A172 (cell line): ENCODE measurements at places on chromosomes 2 and 18. TPM values are rescaled to one million over a fixed set of nuclear protein-coding genes. Genes with fewer than 3 reads are reported as not detected.

DNA sequence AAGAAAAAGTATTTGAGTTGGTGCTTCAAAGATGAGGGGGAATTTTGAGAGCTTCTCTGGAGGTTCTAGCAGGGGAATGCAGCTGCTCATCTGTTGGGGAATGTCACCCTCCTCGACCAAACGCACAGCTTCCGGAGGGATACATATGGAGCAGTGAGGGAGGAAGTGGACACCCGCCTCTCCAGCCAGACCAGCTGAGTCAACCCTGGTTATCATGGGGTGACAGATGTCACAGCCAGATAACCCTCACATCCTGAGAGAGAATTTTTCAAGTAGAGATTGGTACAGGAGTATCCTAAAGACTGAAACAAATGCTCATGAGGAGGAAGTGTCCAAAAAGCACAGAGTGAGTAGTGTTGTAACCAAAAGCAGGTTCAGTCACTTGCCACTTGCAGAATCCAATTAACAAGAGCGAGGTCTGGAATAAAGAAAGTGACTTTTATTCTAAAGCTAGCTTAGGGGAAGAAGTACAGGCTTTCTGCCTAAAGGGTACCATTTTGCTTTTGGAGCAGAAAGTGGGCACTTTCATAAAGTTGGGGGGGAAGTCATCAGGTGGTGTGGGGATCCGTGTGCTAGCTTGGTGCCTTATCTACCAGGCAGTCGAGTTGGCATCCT lies 395.2 kb downstream of the RAD51AP2 start:
- DNase-seq: peak; percentile 40

- no peak for DNase-seq
Observed at GRCh38 chr2:8174641-8175257, 507.1 kb upstream of the ID2 start.

- DNase-seq: no peak
Observed at GRCh38 chr2:98801286-98801685, 70.4 kb upstream of the MGAT4A start.

DNA sequence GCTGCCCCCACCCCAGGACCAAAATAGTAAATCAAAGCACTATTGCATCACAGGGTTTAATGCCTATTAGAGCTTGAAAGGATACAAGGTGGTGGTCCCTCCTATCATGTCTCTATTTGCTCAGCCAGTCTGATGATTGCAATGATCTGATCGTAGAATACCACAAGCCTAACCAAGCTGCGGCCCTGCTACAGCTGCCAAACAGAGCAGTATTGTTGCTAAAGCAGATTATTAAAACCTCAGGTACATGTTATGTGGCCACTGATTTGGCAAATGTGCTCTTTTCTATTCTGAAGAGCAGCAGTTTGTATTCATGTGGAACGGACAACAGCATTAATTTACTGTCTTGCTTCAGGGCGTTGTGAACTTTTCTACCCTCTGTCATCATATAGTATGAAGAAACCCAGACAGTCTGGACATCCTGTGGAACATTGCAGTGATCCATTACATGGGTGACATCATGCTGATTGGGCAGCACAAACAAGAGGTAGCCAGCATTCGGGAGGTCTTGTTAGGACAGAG lies 8.4 kb upstream of the VAPA start:
- DNase-seq: no peak

DNA sequence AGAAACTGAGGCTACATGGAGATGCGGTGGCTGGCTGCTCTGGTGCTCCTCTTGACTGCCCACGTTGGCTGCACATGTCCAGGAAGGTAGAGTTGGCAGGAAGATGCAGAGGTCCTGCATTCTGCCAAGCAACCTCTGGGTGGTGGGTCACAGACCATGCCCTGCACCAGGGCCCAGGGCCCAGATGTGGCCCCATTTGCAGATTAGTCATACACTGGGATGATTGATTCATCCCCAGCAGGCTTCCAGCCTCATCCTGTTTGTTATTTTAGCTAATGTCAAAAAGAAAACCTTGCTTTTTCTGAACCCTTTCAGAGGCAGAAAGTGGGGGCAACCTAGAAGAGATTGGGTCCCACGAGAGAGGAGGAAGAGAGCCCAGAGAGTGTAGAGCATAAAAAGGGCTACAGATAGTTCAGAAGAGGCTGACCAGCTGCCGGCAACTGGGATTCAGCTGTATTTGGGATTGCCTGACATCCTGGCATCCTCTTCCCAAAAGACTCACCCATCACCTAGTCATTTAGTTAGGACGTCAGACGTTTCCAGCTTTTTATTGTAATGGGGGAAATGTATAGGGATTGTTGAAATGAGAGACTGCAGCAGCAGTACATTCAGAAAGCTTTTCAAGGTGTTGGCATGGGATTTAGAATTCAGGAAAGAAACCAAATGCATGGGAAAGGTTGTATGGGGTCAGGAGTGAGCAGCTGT lies 101.9 kb downstream of the CTIF start:
- DNase-seq: peak; percentile 23

- DNase-seq: no peak
Observed at GRCh38 chr2:146890491-146890890, 954.3 kb upstream of the ACVR2A start.

DNA sequence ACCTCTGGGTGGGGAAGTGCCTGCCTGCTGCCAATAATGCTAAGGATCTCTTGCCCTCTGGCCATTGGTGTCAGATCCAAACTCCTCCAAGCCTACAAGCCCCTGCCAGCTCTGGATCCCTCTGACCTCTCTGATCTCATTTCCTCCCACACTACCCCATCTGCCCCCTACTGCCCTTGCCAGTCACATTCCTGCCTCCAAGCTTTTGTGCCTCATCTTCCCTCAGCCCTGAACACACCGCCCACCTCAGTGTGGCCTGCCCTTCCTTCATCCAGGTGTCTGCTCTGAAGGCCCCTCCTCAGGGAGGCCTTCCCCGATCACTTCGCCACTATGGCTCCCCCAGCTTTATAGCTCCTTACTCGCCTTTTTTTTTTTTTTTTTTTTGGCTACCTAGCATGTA lies 161.0 kb upstream of the GLI2 start:
- DNase-seq: no peak

GRCh38 chr2:162967811-162968210 lies 129.2 kb upstream of the KCNH7 start:
- no peak for DNase-seq

DNA sequence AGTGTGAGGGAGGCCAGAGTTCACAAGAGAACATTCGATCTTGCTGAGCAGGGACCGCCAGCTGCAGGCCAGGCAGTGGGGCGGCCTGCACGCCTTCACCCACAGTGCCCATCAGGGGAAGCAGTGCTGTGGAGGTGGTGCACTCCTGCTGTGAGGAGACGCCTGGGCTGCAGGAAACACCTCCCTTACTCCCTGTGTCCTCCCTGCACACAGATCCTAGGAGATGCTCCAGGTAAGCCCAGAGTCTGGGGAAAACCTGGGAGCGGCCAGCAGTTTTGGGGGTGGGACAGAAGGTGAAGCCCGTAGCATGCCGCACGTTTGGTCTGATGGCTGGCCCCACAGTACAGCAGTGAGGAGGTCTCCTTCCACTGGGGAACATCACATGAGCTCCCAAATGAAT lies 180.8 kb upstream of the RAB6C start:
- DNase-seq: no peak

GRCh38 chr2:231449503-231450054 lies 14.7 kb downstream of the NCL start:
- DNase-seq: no peak

- DNase-seq: no peak
Observed at GRCh38 chr2:173903601-173904394, 61.4 kb downstream of the SP3 start.

DNA sequence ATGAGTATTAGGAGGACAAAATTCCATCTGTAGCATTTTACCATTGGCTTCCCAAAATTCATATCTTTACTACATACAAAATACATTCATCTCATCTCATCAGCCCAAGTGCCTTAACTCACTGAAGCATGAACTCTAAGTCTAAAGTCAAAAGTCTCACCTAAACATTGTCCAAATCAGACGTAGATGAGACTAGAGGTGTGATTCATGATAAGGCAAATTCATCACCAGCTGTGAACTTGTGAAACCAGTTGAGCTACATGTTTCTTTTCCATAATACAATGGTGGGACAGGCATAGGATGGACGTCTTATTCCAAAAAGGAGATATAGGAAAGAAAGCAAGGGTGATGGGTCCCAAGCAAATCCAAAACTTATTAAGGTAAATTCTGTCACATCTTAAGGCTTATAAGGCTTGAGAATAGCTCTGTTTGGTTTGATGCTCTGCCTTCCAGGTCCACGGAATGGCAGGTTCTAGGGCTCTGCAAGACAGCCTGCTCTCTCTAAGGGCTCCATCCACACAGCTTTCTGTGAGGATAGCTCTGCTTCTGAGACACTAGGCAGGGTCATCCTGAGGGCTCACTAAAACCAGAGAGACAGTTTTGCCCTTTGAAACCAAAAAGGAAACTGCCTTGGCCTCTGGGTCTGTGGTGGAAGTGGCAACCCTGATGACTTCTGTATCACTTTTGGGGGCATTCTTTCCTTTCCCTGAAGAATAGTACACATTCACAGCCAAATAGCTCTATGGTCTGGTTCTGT lies 9.6 kb downstream of the IFIH1 start:
- DNase-seq: no peak

GRCh38 chr2:239679755-239680154 lies 278.9 kb upstream of the HDAC4 start:
- no peak for DNase-seq

- DNase-seq: no peak
Observed at GRCh38 chr2:230874456-230874855, 9.7 kb downstream of the ITM2C start.

GRCh38 chr2:98308068-98308467 lies 38.2 kb upstream of the CNGA3 start:
- no peak for DNase-seq

- no peak for DNase-seq
Observed at GRCh38 chr2:239552213-239552926, 151.6 kb upstream of the HDAC4 start.

DNA sequence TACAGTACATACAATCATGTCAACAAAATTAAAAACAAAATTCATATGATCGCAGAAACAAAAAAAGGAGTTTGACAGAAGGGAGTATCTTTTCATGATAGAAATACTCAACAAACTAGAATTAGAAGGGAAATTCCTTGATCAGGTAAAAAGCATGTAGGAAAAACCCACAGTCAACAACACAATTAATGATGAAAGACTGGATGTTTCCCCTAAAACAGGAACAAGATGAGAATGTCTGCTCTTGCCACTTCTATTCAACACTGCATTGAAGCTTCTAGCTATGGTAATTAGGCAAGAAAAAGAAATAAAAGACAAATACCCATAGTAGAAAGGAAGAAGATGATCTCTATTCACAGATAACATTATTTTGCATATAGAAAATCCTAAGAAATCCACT lies 87.1 kb downstream of the SRBD1 start:
- no peak for DNase-seq

DNA sequence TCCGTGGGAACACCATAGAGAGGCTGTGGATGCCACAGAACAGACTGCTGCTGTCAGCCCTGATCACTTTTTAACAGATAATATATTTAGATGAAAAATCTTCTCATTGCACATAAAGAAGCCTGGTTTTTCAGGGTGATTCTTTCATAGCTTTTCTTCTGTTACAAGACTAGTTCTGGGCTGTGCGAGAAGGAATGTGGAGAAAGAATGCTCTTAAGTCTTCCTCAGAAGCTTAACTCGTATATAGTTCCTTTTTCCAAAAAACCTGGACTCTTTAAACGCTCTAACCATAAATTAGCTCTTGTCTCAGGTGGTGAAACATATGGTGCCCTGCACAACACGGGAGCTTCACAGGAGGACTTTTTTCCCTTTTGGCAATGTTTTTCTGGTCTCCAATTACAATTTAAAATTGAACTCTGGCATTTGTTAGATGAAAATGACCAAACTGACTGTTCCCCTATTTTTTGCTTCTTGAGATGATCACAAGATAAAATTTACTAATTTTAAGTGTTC lies 125.9 kb upstream of the SMAD7 start:
- DNase-seq: no peak

GRCh38 chr2:119158563-119159347 lies at the start of gene C1QL2:
Gene C1QL2 (minus strand): TSS chr2:119158751. CDS start chr2:119158269, 482 bp downstream.
- no peak for DNase-seq

DNA sequence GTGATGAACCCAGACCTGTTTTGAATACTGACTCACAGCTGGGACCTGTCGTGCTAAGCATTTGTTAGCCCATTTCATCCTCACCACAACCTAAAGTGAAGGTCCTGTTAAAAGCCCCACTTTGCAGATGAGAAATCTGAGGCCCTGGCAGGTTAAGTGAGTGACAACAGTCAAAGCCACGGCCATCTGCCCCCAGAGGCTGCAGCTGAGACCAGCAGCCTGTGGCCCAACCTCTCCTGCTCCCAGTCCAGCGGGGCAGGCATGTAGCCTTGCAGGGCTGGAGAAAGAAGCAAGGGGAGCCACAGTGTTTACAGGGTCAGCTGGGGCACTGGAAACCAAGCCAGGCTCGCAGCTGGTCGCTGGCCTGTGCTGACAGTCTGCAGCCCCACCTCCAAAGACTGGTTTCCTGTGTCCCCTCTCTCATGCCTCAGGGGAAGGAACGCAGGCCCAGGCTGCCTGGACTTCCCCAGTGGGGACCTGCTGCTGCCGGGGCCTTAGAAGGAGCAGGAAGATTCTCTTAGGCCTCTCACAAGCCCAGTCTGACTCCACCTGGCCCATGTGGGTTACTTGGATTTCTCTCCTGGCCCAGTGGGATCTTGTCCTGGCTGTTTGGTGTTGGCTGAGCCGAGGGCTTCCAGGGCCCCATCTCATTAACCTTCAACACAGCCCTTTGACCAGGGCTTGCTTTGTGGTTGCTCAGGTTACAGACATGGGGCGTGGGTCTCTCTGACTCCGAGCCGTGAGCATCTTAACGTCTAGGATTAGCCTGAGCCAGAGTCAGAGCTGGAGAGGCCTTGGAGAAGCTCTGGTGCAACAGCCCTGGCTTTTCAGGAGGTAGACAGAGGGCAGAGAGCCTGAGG lies 1.7 kb downstream of the INPP5D start:
- DNase-seq: no peak

GRCh38 chr2:23137166-23137565 lies 247.8 kb upstream of the KLHL29 start:
- no peak for DNase-seq

DNA sequence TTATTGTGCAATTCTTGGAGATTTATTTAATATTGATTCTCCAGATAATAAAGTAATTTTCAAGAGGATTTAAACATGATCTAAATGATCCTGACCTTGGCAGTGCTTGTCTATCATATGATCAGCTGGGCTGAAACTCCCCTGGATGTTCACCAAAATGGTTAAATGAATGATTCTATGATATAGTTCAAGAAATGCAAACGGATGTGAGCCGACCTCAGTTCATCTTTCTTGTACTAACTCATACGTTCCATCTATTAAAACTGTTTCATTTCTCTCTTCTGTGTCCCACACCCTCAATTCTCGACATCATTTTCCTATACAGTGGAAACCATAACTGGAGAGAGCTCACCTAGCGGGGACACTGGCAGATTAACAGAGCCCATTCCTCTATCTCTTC lies 281.7 kb upstream of the CCDC68 start:
- no peak for DNase-seq

- peak; percentile 69 for DNase-seq
Observed at GRCh38 chr2:198309673-198310280, 505.4 kb downstream of the PLCL1 start.

GRCh38 chr18:70271742-70272141 lies 17.1 kb upstream of the SOCS6 start:
- DNase-seq: no peak

Gene CD8B2
- not detected in 2 replicates for total RNA-seq

Gene RNF103
- total RNA-seq: 26.6 and 29.8 TPM in 2 replicates

Gene DDX1
- 112 and 120 TPM in 2 replicates for total RNA-seq

Gene RNF144A
- 11.4 and 12.3 TPM in 2 replicates for total RNA-seq

Gene UGT1A7
- total RNA-seq: not detected in 2 replicates

Gene RAD51AP2
- total RNA-seq: 0.17 TPM in 1 of 2 replicates, not detected in the other

Gene CCDC121
- 1.6 and 6.5 TPM in 2 replicates for total RNA-seq

Gene SCYGR4
- total RNA-seq: not detected in 2 replicates

Gene UGT1A3
- not detected in 2 replicates for total RNA-seq

Gene VWC2L
- total RNA-seq: not detected in 2 replicates

Gene FHOD3
- 13.0 and 19.3 TPM in 2 replicates for total RNA-seq

Gene REG3G
- total RNA-seq: not detected in 2 replicates

Gene MC5R
- 6.7 and 7.5 TPM in 2 replicates for total RNA-seq
